ENCODE measurements at places on chromosomes 16 and 17.

- DNase-seq, result no peak
These were observed 37.8 kb upstream of the ASIC2 start for GRCh38 chr17:33330877-33331276.

GRCh38 chr17:4808378-4808767 lies 1.4 kb downstream of the PLD2 start:
- peak; percentile 18 for DNase-seq

- DNase-seq, result no peak
These were observed 19.5 kb upstream of the RNF43 start for GRCh38 chr17:58436805-58437239.

DNA sequence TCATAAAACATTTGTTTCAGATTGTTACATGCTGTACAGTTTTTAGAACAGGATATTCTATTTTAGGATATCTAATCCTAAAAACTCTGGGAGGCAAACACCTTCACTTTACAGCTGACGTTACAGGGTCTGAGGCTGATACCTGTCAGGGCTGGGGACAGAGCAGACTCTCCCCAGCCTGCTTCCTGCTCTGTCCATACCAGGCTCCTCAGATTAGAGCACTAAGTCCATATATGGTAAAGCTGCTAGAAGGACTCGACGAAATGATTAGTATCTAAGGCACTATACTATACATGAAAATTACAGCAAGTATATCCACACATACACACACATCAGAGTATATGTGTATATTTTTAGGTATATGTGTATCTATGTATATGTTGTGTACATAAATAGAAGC lies 125.2 kb downstream of the ZFHX3 start:
- DNase-seq, result no peak

DNA sequence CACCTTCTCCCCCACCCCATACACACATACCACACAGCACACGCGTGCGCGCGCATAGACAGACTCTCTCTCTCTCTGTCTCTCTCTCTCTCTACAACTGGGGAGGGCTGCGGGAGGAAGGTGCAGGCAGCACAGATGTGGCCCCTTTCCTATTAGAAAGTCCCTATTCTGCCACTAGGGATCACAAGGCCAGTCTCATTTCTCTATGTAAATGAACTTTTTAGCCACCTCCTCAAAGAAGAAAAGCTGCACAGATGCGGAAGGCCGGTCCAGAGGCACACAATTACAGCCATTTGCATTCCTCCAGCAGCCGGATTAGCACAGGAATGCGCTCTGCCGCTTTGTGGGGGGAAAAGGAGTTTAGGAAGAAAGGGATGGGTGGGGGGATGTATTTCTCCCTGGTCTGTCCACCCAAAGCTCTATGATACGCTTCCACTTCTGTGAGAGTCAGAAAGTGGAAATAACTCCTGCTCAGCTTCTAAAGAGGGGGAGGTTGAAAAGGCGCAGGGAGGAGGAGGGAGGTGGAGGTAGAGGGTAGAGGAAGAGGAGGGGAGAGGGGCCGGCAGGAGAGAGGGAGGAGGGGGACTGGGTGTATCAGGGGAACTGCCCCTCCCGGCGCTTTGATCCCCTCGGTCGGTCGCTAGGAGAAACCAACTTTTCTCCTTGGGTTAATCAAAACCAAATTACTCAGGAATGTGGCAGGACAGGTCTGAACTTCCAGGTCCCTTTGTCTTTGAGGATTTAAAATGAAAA lies 11.7 kb downstream of the ZFHX3 start:
- DNase-seq, result no peak

GRCh38 chr17:2478458-2478857 lies 33.2 kb downstream of the METTL16 start:
- DNase-seq, result no peak

DNA sequence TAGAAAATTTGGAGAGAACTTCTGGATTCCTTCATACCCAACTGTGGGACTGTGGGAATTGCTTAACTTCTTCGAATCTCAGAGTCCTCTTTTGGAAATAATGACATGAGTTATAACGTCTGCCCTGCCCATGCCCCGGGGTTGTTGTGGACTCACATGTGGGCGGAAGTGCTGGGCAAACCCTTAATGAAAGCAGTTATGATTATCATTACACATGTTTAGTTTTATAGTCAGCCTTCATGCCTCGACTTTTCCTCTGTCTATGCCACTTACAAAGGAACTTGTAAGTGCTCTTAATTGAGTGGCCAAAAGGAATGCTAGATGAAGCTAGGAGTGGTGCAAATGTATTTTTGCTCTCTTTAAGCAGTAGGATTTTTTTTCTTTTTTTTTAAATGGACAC lies 3.9 kb downstream of the KRT27 start:
- no peak for DNase-seq
